ENCODE measurements at places on chromosomes 6 and 20. TPM values are rescaled to one million over a fixed set of nuclear protein-coding genes. Genes with fewer than 3 reads are reported as not detected.

The INSM1 gene
- total RNA-seq: not detected

DNA sequence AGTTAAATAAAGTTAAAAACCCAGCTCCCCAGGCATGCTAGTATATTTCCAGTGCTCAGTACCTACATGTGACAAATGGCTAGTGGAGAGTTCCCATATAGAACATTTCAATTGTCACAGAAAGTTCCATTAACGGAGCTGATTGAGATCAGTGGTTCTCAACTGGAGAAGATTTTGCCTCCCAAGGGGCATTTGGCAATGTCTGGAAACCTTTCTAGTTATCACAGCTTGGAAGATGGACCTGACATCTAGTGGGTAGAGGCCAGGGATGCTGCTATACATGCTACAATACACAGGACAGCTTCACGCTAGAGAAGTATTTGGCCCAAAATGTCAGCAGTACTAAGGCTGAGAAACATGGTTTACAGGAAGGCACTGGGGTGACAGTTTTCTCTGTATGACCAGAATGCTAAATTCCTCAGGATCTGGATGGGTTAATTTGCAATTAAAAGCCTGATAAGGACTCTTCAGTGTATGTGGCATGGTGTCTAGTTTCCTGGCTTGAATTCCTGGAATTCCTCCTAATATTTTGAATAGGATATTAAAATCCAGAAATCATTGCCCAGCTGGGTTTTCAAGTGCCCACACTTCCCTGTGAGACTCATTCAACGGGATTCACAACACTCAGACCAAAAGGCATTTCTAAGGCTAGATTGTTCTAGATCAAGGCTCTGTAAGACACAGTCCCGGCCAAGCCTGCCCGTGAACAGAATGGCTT lies 84.7 kb upstream of the SALL4 start:
- H3K4me1 ChIP-seq: no peaks in the 10 kb centered on the region
- no peak for DNase-seq
- no peaks in the 10 kb centered on the region for H3K27me3 ChIP-seq
- H3K4me3 ChIP-seq: no peak overlapping the region

GRCh38 chr20:18847226-18847755 lies 33.7 kb downstream of the SCP2D1 start:
- H3K36me3 ChIP-seq: no peaks in the 10 kb centered on the region
- DNase-seq: no peak
- H3K4me3 ChIP-seq: no peak overlapping the region

DNA sequence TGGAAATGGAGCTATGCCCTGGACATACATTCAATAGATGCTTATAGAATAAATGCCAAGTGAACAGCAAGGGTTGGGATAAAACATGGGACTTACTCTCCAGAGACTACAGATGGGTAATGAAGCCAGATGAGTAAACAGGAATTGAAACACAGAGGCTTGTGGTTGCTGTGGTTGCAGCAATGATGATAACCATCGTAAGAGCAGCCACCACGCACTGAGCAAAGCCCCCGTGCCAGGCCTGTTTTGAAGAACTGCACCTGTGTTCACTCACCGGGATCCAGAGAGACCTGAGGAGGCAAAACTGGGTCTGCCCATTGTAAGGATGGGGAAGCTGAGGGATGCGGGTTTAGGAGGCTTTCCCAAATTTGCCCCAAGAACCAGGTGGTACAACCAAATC lies 431.1 kb upstream of the CDH4 start:
- no peaks in the 10 kb centered on the region for H3K36me3 ChIP-seq
- no peaks in the 10 kb centered on the region for H3K27me3 ChIP-seq
- no peaks in the 10 kb centered on the region for H3K4me1 ChIP-seq
- H3K27ac ChIP-seq: no peak overlapping the region
- no peak overlapping the region for H3K4me3 ChIP-seq
- DNase-seq: no peak

DNA sequence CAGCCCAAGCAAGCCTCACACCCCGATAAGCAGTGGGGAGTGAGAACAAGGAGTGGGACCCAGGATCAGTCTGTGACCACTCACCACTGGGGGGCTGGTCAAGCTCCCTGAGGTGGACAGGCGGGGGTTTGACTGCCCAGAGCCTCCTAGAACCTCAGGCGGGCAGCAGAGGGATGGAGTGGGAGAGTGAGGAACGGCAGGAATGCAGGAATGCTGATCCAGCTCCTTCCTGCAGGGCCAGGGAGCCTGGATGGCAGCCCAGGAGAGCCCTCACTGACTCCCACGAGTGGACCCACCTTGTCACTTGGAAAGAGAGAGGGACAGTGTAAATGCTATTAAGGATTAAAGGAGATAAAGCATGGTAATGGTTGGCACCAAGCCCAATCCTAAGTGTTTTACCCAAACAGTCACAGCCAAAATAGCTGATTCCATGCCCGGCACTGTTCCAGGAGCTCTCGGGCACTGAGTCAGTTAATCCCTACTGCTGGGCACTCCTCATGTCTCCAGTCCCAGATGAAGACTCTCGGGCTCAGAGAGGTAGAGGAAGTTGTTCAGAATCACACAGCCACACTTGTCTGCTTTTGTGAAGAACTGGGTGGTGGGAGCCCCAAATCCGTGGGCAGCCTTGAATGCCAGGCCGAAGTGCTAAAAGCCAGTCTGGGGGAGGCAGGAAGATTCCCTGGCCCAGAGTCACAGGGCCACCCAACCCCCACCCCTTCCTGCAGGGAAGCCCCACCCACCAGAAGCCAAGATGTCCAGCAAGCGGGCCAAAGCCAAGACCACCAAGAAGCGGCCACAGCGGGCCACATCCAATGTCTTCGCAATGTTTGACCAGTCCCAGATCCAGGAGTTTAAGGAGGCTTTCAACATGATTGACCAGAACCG lies 3.1 kb downstream of the MYL9 start:
- peak overlapping the region; percentile 32 for H3K27ac ChIP-seq
- DNase-seq: peak; percentile 82
- H3K4me1 ChIP-seq: no peaks in the 10 kb centered on the region
- H3K27me3 ChIP-seq: no peaks in the 10 kb centered on the region
- H3K4me3 ChIP-seq: peak overlapping the region; percentile 87
- H3K36me3 ChIP-seq: peaks cover 12% of the 10 kb centered on the region

The SOX18 gene
- 186 TPM for total RNA-seq

- no peaks in the 10 kb centered on the region for H3K36me3 ChIP-seq
- H3K27ac ChIP-seq: no peak overlapping the region
- H3K4me1 ChIP-seq: no peaks in the 10 kb centered on the region
- no peak for DNase-seq
- H3K4me3 ChIP-seq: no peak overlapping the region
Observed at GRCh38 chr6:26202811-26203583, 115.8 kb downstream of the HFE start.

- no peaks in the 10 kb centered on the region for H3K4me1 ChIP-seq
- H3K27ac ChIP-seq: no peak overlapping the region
- DNase-seq: no peak
- H3K4me3 ChIP-seq: no peak overlapping the region
- no peaks in the 10 kb centered on the region for H3K36me3 ChIP-seq
Observed at GRCh38 chr6:10248378-10248843, 166.5 kb downstream of the TFAP2A start.

The GPLD1 gene
- total RNA-seq: 8.2 TPM

- H3K4me3 ChIP-seq: no peak overlapping the region
- no peaks in the 10 kb centered on the region for H3K36me3 ChIP-seq
- H3K4me1 ChIP-seq: no peaks in the 10 kb centered on the region
- H3K27ac ChIP-seq: no peak overlapping the region
Observed at GRCh38 chr6:11909696-11910132, 102.4 kb upstream of the HIVEP1 start.

The FRS3 gene
- 5.4 TPM for total RNA-seq

The KCNQ5 gene
- 4.4 TPM for total RNA-seq

- no peak overlapping the region for H3K27ac ChIP-seq
- no peak overlapping the region for H3K4me3 ChIP-seq
- H3K27me3 ChIP-seq: no peaks in the 10 kb centered on the region
- no peaks in the 10 kb centered on the region for H3K4me1 ChIP-seq
Observed at GRCh38 chr20:12640251-12640650, 368.5 kb upstream of the SPTLC3 start.

GRCh38 chr6:96604420-96604819 lies 41.5 kb downstream of the FHL5 start:
- no peak overlapping the region for H3K27ac ChIP-seq
- no peaks in the 10 kb centered on the region for H3K27me3 ChIP-seq
- no peak for DNase-seq
- no peak overlapping the region for H3K4me3 ChIP-seq
- H3K4me1 ChIP-seq: peaks cover 2% of the 10 kb centered on the region

- no peak for DNase-seq
- H3K27ac ChIP-seq: no peak overlapping the region
- H3K36me3 ChIP-seq: no peaks in the 10 kb centered on the region
- H3K4me3 ChIP-seq: no peak overlapping the region
- no peaks in the 10 kb centered on the region for H3K27me3 ChIP-seq
Observed at GRCh38 chr6:35798706-35799105, 1.6 kb upstream of the CLPS start.
